ENCODE measurements at places on chromosomes 3 and 15.

DNA sequence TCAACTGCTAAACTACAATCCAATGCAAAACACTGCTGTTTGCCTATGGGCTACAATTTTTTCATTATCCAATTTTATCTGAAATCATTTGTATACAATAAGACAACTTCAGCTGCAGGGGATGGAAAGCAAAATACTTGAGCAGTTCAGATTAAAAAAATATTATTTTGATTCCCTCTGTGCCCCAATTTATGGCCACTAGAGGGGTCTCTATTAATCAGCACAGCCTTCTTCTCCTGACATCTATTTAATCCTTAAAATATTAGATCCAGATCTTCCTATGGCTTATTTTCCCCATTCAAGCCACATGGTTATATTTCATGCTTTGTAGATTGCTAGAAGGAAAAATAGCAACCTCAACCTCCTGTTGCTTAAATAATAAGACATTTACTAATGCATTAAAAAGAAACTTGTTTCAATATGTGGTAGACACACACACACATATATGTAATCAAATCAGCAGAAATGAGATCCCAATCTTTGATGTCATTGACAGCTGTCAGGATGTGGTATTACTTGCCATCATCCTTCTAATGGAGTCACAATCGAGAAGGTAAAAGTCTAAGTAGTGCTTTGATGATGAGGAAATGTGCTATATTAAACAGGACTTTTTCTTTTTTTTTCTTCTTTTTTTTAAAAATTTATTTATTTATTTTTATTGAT lies 104.2 kb downstream of the P2RY1 start:
- no peak for DNase-seq

DNA sequence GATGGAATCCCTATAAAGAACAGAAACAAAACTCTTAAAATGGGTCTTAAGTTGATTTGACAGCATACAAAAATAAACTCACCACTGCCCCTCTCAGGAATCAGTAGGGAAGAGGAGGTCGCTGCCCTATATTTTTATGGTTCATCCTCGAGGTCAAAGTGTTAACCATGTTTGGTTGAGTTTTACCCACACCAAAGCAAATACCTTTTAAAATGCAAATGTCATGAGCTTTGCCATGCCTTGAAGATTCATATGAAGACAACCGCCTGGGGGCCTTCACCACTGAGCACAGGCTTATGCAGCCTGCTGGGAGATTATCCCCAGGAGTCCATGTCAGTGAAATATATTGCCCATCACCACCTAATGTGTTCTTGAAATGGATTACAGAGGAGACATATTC lies 66.1 kb downstream of the GLB1 start:
- peak; percentile 71 for DNase-seq

- DNase-seq = no peak
These were observed 174.5 kb downstream of the MEIS2 start for GRCh38 chr15:36925653-36926426.

- no peak for DNase-seq
These were observed 165.6 kb downstream of the LPP start for GRCh38 chr3:188319569-188319968.

- DNase-seq = no peak
These were observed 890 bp downstream of the CHRD start for GRCh38 chr3:184380627-184381260.

DNA sequence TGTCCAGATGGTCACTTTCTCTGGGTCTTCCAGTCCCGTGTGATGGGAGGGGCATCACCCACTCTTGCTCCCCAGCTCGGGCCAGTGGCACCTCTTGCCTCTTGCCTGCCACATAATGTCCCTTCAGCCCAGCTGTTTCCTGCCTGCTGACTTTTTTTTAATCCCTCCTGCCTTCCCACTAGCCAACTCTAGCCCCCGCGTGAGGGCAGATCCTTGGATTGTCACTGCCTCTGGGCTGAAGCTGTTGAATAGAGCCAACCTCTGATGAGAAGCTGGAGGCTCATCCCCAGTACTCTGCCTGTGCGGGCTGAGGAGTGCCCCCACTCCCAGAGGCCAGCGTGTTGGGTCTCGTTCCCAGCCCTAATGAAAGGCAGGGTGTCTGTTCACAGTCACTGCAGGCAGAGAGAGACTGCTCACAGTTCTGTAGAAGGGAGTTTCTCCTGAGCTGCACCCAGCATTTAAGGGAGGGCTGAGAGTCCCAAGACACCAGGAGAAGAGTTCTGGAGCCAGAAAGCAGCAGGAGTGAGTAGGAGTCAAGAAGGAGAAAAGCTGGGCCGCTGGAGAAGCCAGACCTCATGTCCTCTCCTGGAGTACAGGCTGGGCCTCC lies 30.1 kb upstream of the TIMP4 start:
- no peak for DNase-seq

DNA sequence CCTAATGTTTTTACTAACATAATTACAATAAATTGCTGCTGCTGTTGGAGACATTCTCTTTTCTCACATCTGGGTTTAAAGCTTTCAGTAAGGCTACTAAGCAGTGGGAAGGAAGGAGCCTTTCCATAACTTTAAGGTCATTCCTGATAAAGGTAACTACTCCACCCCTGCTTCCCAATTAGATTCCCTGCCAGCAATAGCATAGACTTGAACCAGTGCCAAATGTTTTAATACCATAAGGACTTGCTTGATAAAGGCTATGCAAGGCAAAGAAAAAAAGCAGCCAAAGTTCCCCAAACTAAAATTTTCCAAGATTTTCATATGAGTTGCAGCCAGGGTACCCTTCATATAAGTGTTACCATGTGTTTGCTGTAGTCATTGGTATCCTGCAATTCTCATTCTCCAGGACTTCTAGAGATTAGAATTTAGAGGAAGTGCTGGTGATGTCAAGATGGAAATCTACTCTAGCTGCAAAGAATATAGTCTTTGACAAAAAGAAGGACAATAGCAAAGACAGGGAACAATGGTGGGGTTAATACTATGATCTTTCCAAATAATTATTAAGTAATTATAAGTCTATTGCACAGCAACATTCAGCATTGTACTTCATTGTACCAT lies 106.1 kb downstream of the FILIP1L start:
- DNase-seq = no peak

- DNase-seq = no peak
These were observed 189.9 kb downstream of the LPP start for GRCh38 chr3:188343894-188344293.

GRCh38 chr3:150149651-150150051 lies 179.0 kb upstream of the PFN2 start:
- no peak for DNase-seq

DNA sequence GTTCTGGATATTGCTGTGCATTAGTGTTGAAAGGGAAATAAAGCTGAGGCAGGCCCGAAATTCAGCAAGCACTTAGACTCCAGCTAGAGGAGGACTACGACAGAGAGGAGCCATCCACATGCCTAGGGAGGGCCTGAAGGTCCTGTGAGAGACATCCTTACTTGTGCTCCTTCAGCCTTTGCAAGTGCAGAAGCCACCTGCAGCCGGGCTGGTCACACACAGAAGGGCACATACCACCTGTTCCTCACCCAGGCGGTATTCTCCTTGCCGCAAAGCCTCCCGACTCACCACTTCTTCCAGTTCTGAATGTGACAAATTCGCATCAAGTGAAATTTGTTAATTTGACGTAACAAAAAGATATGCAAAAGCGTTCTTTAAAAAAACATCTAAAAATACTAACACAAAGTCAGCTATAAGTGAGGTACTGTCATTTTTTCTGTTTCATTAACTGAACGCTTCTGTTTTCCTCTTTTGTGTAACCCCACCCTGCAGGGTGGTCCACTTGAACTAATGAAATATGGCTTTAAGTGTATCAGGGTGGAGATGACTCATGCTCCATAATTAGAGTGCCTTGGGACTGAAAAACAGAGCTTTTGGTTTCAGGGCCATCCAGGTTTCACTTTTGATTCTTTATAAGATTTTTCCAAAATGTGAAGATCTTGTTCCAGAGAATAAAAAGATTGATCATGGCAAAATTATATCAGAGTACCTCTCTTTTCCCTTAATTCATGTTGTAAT lies 467.9 kb upstream of the ATP11B start:
- DNase-seq = no peak

- no peak for DNase-seq
These were observed 3.5 kb upstream of the PCSK6 start for GRCh38 chr15:101492766-101493692.

DNA sequence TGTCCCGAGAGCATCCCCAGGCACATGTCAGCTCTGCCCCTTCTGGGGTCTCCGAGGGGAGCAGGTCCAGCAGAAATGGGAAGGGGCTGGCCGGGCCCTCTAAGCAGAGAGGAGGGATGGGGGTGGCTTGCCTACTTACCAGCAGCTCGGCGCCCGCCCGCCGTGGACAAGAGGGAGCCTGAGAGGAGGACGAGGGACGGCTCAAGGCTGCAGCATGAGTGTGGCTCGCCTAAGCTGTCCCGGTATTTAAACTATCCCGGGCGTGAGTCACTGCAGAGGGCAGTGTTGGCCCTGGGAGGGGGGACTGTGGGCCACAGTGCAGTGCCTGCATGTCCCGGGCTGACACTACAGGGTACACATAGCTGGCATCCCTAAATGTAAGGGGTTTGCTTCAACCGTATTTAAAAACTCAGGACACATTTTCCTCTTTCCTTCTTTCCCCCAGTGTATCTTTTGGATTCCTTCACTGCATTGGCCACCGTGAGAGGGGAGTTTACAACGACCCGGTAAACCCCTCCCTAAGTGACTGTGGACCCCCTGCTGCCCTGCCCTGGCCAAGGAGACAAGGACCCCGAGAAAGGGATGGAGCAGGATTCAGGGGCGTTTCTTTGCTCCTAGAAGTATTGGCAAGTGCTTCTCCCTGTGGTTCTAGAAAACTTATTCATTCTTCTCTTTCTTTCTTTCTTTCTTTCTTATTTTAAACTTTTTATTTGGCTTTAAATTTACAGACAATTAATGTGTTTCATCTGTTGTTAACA lies at the start of gene LRRC15:
LRRC15 (minus strand) TSS at position 222 of the 758 bp plus-strand sequence. CDS start 8,700 bp downstream, outside the sequence.
- DNase-seq = no peak

DNA sequence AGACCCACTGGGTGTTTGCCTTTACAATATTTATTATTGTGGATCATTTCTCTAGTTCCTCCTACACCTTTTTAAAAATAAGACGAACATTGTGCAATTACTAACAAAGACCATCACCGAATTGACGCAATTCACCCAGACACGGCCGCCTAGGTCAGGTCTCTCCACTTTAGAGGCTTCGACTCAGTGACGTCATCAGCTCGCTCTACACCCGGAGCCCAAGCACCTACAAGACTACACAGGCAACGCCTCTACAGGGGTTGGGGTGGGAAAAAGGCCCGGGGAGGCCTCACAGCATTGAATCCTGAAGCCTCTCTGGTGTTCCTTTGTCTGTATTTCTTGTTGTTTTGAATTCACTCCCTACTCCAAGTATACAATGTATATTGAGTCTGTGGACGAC lies 16.6 kb downstream of the ZIC4 start:
- DNase-seq = no peak

DNA sequence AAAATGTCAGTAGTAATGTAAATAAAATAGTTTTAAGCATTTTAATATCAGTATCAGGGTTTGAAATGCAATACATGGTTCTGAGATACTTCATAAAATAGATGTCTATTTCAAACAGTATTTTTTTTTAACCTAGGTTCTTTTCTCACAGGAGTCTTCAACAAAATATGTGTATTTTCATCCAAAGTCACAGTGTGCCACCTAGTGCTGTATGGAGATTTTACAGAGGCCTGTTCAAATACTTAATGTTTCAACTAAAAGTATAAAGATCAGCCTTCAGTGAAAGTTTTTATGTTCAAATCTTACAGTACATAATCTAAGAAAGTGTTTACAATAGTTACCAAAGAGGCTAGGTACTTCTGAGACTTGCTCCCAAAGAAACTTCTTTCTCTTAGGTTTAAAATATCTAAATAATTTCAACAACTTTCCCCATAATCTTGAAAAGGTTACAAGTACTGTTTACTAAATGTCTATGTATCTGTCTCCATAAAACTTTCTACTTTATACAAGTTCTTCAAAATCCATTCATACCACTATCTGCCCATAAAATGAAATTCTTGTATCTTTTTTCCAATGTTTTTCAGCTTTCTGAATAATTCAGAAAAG lies 38.3 kb downstream of the SCAPER start:
- no peak for DNase-seq

DNA sequence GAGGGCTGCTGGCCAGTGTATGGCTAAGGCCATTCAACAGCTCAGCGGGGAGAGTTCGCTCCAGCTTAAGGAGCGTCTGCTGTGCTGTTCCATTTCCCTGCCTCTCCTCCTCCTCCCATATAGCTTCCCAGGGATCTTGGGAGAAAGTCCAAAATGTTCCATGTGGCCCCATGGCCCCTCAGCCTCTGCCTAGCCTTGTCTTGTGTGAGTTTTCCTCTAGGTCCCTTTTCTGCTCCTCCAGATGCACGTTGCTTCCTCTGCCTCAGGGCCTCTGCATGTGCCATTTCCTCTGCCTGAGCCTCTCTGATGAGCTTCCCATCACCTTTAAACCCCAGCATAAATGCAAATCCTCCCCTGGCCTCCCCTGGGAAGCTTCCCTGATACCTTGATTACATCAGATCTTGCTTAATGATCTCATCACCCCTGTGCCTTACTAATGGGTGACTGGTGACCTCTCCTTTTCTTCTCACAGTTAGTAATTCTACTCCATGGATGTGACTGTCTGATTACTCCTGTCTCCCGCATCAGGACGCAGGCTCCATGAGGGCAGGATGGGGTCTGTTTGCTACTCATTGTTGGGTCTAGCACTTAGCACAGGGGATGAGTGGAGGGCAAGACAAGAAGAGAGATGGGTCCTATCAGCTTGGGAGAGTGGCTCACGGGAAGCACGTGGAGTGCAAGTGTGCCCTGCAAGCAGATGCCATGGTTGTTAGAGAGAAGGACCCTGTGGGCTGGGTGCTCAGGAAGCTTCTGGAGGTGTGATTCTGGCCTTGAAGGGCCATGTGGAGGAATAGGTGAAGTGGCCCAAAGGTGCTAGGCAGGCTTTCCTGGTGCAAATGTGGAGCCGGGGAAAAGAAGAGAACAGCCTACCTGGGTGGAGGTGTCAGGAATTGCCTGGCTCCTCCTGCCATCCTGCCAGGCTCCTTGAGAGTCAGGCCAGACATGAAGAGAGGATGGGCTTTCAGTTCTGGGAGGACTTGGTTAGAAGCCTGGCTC lies 23.8 kb downstream of the ITGA11 start:
- no peak for DNase-seq

DNA sequence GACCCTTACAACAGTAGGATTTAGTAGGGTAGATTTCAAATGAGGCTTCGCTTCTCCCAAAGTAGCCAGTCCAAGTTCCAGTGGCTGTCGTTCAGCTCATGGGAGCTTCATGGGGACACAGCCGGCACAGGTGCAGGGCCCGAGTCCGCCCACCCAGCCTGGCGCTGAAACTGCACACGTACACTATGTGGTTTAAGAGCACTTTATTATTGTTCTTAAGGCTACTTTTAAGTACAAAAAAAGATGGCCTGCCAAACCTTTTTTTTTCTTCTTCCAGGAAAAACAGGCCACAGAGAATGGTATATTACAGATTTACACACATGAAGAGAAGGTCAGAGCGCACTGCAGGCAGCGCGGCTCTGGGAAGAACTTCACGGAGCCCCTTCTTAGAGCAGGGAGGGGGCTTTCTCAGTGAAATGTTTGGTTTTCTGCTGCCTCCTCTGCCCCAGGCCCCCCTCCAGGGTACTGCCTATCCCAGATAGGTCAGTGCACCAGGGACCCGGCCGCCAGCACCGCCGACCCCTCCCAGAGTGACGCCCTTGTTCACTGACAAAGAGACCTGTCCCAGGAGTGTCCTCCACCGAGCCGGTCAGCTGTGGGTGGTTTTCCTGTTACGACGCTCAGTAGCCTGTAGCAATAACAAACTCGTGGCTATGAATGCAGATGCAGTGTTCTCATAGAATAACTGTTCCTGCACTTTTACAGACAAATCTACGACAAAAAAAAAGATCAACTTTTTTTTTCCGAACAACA lies 87.7 kb downstream of the VGLL4 start:
- DNase-seq = no peak

GRCh38 chr3:8494327-8494726 lies 7.3 kb upstream of the LMCD1 start:
- no peak for DNase-seq
